Stimulated activated CD8-positive, alpha-beta memory T cell treated with anti-CD3 and anti-CD28 coated beads, Interleukin-7, amount 100 ng/mL, for 1 hour (primary cell): ENCODE measurements at places on chromosomes 12 and 14.
A peak's percentile ranks its signal among the peaks of the same experiment; 100 is the strongest.

DNA sequence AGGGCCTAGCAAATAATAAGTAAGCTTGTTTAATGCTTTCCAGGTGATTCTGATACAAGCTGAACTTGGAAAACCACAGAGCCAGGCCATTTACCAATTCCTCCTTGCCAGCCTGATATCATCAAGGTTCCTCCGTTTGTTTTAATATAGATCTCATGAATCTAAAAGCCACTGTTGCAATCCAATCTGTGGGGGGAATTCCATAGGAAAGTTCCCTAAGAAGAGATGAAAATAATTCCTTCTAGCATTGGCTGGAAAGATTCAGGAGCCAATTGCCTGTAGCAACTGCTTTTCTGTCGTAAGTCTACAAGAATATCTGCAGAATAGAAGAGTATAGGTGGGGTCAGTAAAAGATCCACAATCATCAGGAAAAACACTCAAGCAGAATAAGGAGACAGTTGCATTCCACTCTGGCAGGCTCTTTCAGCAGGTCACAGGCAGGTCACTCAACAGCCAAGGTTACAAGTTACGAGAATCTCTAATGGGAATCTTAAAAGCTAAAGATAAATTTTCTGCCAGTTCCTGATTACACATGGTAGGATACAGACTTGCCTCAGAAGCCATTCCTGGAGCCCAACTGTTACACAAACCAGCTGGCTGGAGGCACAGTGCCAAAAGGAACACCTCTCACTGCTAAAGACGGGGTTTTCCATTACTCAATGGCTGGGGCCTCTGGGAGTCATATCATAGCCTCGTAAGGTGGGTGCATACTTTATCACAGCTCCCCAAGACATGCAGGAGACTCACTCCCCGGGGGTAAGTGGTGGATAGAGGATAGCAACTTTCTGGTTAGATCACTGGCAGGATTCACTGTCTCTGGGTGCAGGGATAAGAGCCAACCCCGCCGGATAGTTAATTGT lies 43.6 kb downstream of the FGD6 start:
- no peak for DNase-seq

- no peak for DNase-seq
Measured at GRCh38 chr12:46402451-46402850, 29.9 kb upstream of the SLC38A2 start.

- DNase-seq = no peak
Measured at GRCh38 chr12:72472350-72472749, 200.2 kb downstream of the TRHDE start.

DNA sequence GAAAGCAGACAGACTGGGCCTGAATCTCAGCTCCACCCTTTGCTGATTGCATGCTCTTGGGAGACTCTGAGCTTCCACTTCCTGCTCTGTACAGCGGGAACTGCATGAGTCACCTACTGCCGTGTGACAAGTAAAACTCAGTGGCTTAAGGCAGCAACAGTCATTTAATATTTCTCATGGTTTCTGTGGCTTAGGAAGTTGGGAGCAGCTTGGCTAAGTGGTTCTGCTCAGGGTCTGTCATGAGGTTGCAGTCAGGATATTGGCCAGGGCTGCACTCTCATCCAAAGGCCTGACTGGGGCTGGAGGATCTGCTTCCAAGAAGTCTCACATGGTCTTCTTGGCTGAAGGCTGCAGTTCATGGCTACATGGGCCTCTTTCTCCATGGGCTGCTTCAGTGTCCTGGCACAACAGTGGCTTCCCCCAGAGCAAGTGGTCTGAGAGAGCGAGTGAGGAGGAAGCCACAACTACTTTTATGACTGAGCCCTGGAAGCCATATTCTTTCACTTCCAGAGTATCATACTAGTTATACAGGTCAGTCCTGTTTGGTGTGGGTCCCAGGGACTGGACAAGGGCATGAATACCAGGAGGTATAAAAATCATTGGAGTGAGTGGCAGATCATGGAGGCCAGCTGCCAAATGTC lies 49.7 kb downstream of the FAM222A start:
- DNase-seq = no peak

- DNase-seq = no peak
Measured at GRCh38 chr12:130253866-130254265, 83.8 kb upstream of the PIWIL1 start.

- DNase-seq = peak; percentile 24
Measured at GRCh38 chr14:105093038-105093430, 27.8 kb upstream of the GPR132 start.

DNA sequence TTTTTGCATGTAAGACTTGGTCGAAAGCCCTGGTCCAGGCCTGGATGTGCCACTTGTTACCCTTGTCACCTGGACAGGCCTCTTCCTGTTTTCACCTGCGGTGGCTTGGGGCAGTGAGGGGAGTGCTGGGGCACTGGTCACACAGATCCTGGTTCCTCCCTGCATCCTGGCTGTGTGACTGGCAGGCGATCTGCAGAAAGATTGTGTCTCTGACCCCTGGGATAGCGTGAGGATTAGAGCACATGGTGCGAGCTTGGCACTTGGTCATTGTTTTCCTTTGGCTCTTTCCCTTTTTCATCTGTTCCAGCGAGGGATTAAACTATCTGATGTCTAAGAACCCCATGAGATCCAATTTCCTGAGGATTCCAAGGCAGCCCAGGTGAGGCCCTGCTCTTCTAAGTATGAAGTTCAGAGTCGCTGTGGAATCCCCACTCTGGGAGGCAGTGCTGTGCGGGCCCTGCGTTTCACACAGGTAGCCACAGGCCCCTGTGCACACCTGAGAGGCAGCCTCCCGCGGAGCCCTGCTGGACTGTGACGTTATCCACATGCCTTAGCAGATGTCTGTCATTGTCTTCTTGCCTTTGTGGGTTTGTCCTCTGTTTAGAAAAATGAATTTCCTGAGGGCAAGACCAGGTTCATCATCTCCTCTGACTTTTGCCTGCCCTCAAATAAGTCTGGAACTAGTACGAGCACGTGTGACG lies 288.4 kb downstream of the CACNA1C start:
- DNase-seq = no peak

GRCh38 chr12:41962171-41962572 lies 182.5 kb downstream of the GXYLT1 start:
- no peak for DNase-seq

DNA sequence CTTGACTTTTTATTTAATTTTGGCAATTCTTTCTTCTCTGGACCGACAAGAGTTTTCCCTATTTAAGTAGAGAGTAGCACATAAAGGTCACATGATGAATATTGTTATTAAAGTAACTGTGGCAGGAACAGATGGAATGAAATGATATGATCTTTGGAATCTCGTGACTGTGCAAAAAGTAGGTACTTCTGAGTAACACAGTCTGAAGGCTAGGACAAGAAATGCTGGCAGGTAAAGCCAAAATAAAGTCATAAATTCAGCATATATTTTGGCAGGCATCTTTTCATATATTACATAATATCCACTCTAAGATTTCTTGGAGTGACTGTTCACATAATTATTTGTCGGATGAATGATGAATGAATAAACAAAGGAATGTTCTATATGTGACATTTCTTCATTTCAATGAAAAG lies 121.4 kb downstream of the EFCAB11 start:
- no peak for DNase-seq

DNA sequence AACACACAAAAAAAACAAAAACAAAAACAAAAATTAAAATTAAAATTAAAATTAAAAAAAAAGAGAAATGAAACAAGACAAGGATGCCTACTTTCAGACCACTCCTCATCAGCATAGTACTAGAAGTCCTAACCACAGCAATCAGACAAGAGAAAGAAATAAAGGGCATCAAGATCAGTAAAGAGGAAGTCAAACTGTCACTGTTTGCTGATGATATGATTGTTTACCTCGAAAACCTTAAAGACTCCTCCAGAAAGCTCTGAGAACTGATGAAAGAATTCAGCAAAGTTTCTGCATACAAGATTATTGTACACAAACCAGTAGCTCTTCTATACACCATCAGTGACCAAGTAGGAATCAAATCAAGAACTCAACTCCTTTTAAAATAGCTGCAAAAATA lies 29.2 kb downstream of the ALG10 start:
- no peak for DNase-seq

- DNase-seq = no peak
Measured at GRCh38 chr14:74492776-74493342, at the start of gene NPC2. NPC2 (minus strand) TSS chr14:74493305; CDS start chr14:74493274, 31 bp downstream.

- no peak for DNase-seq
Measured at GRCh38 chr12:63915105-63915800, 70.8 kb downstream of the SRGAP1 start.

- no peak for DNase-seq
Measured at GRCh38 chr12:96227365-96228106, 33.4 kb downstream of the ELK3 start.

GRCh38 chr12:17137396-17137795 lies 531.4 kb upstream of the LMO3 start:
- no peak for DNase-seq

- no peak for DNase-seq
Measured at GRCh38 chr14:32524609-32525375, 195.7 kb downstream of the AKAP6 start.

DNA sequence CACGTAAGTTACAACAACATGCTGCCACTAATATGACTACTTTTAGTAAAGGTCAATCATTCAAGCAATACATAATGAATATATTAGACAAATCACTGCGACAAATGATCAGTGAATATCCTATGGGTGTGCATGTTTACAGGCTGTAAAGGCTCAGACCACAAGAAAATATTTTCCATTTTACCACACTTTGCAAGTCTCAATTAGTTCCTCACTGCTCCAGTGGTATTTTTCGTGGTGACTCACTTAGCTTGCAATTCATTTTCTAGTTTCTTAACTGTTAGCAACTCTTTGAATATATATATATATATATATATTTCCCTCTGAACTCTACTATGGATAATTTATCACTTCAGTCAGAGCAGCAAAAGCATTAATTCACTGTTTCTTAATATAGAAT lies 96.9 kb downstream of the EML5 start:
- no peak for DNase-seq

DNA sequence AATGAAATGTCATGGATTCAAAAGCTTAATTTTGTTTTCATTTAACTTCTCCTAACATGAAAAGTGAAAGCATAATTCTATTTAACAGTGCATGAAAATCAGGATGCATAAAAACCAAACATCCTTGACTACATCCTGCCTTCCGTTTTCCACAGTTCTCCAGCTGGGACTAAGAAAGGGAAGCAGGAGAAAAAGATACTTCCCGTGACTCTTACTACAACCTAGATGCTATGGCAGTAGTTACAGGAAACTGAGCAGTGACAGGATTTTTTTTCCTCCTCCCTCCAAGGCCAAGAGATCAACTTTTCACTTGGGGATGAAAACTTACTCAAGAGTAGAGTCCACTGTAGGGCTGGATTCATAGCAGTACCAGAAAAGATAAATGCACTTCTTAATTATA lies 2.6 kb downstream of the EXOC5 start:
- no peak for DNase-seq

DNA sequence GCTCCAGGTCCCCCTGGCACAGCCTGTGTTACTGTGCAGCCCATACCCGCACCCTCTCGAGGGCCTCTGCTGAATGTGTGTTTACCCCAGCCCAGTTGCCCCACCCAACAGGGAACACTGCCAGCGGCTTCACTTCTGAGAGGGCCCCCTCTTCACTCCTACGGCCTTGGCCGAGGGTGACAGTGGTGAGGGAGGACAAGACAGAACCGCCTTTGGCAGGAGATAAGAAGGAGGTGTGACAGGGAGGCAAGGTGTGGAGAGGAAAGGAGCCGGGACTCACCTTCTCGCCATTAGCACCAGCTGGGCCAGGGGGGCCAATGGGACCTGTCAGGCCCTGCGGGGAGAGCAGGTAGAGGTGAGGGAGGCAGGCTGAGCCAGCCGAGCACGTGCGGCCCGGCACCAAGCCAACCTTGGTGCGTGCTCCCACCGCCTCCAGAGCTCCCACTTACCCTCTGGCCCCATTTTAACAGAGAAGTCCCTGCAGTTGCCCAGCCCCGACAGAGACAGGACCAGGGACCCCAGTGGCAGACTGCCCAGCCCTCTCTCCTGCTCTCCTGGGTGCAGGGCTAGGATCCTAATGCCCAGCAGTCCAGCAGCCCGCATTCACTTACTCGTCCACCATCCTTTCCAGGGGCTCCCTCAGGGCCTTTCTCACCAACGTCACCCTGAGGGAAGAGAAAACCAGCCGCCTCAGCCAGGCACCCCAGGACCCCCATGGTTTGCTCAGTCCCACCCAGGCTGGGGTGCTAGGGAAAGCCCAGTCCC lies 18.3 kb downstream of the TMEM106C start:
- no peak for DNase-seq

GRCh38 chr14:71967704-71968103 lies 35.5 kb downstream of the RGS6 start:
- DNase-seq = no peak

GRCh38 chr14:67955261-67955660 lies 135.7 kb downstream of the RAD51B start:
- no peak for DNase-seq

DNA sequence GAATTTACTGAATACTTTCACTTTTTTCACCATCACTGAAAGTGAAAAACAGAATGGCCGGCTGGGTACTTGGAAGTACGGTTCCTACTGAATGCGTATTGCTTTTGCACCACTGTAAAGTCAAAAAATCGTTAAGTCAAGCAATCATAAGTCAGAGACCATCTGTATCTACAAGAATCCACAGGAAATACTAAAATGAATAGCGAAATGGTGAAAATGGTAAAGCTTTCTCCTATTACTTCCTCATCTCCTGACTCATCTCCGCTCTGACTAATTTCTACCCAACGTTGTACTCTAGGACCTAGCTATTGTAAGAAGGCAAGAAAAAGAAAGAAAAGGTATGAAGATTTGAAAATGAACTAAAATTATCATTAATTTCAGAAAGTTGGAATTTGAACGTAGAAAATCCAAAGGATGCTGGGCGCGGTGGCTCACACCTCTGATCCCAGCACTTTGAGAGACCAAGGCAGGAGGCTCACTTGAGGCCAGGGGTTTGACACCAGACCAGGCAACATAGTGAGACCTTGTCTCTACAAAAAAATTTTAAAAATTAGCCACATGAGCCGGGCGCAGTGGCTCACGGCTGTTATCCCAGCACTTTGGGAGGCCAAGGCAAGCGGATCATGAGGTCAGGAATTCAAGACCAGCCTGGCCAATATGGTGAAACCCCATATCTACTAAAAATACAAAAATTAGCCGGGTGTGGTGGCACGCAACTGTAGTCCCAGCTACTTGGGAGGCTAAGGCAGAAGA lies 5.3 kb upstream of the CDCA4 start:
- DNase-seq = no peak

DNA sequence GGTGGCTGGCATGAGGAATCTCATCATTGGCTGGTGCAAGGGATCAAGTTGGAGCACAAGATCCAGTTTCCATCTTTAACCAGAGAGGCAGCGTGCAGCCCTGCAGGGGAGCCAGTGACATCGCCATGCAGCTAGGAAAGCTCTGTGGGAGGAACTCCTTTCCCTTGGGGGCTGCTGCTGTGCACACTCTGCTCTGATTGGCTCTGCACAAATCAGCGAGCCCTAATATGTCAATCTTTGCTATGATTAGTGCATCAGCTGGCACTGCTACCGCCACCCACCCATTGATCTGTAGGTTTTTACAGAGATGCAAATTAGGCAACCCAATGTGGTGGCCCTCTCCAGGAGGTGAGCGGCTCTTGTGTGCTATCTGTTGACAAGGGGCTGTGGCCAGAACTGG lies 262.6 kb downstream of the PCNX1 start:
- no peak for DNase-seq
